CD14-positive monocyte (primary cell): ENCODE measurements at places on chromosomes 7 and 10.

DNA sequence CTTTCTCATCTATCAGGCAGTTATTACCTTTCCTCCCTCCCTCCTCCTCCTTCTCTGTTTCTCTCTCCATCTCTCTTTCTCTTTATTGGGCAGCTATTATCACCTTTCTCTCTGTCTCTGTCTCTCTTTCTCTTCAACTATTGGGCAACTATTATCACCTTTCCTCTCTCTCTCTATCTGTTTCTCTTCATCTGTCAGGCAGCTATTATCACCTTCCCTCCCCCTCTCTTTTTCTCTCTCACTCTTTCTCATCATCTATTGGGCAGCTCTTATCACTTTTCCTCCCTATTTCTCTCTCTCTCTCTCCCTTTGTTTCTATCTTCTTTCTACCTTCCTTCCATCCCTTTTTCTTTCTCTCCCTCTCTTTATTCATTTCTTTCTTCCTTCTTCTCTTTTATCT lies 1.2 kb downstream of the DMBT1 start:
- no peak for DNase-seq

DNA sequence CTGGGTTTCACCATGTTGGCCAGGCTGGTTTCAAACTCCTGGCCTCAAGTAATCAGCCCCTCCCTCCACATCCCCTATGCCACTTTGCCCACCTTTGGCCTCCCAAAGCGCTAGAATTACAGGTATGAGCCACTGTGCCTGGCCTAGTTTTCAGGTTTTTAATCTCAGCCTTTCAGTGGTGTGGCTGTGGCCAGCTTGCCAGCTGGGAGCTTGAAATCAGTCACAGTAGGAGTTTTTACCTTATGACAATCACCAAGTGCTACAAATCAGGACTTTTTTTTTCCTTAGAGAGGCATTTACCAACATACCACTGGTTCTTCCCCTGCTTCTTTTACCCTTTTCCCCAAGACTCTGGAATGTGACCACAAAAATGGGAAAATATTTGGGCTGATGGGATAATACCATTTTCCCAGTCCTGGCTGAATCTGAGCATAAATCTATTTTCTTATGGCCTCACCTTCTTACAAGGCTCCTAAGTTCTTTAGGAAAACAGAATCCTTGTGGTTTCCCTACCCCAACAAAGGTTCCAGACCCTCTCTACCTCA lies 6.2 kb downstream of the STEAP4 start:
- DNase-seq, result no peak

GRCh38 chr10:38007551-38007950 lies 2.9 kb upstream of the ZNF33A start:
- peak; percentile 33 for DNase-seq

DNA sequence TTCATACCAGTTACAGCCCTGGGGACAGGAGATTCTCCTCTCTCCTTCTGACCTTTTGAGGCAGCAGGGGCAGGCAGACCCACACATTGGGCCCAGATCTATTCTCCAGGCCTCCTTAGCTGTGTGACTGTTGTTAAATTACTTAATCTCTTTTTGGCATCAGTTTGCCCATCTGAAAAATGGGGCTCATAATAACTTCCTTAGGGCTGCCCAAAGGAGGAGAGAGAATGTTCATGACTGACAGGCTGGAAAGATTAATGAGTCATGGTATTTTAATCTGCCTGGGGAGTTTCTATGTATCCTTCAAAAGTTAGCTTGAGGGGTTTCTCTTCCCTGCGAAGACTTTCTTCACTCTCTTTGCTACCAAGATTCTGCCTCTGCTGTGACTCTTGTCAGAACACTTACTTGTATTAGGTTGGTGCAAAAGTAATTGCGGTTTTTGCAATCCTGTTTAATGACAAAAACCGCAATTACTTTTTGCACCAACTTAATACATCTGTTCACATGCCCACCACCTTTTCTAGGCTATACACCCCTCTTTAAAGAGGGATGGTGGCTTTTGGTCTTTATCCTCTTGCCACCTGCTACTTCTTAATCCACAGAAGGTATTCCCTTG lies 83.4 kb downstream of the ARID5B start:
- DNase-seq, result peak; percentile 7

GRCh38 chr10:43227911-43228782 lies 38.7 kb downstream of the RASGEF1A start:
- no peak for DNase-seq

GRCh38 chr7:127525866-127526480 lies 59.4 kb downstream of the GCC1 start:
- no peak for DNase-seq

DNA sequence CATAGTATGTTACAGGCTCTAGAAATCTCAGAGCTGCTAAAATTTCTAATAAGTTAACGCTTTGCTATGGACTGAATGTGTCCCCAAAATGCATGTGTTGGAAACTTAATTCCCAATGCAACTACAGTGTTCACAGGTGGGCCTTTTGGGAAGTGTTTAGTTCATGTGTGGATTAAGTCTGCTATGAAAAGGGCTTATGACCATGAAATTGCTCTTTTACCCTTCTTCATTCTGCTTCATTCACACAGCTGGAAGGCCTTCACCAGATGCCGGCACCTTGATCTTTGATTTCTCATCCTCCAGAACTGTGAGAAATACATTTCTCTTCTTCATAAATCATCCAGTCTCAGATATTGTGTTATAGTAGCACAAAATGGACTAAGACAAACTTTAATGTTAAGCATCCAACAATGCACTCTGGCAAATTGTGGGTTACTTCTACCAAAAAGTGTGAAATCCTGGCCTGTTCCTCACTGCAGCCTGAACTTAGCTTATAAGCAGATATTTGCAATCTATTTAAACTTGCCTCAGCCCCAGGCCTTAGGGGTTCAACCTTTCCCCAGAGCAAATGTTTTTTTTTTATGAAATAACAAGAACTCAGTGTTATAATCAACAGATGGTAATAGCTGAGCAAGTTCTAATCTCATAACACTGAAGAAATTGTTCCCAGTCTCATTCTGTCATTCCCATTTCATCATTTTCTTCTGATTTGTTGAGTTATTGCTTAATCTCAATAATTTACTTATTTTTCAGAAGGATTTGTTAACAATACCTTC lies 523.6 kb downstream of the KIF20B start:
- DNase-seq, result no peak

DNA sequence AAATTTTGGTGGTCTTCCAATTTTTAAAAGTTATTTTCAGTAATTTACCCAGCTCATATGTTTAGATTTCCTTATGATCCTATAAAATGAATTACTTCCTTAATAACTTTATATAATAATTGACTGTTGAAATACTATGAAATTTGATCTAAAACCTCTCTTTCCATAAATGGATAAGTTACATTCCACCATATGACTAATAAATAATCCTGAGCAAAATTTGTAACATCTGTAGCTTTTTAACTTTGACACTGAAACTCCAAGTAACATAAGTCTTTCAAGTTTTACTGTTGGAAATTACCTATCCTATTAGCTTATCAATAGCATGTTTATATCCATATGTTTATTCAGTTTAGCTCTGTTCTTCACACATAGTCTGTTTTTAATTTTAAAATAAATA lies 85.3 kb downstream of the HECTD2 start:
- no peak for DNase-seq

DNA sequence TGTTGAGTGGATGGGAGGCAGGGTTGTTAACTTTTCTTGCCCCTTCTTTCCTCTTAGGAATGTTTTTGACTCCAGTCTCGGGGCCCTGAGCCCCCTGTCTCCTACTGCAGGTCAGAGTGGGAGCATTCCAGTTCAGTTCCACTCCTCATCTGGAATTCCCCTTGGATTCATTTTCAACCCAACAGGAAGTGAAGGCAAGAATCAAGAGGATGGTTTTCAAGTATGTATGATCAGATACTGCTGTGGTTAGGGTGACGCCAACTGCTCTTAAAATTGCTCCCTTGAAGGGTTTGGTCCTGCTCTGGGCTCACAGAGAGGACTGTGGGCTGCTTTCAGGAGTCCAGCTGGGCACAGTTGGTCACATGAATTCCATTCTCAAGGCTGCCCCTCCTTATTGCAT lies 22.0 kb downstream of the VWA2 start:
- DNase-seq, result no peak
